Putamen (tissue), 1 donor: ENCODE measurements at places on chromosomes 1 and 21.
A peak's percentile ranks its signal among the peaks of the same experiment; 100 is the strongest.

GRCh38 chr21:45302082-45303061, 14.7 kb upstream of the POFUT2 start:
- no peak for DNase-seq

DNA sequence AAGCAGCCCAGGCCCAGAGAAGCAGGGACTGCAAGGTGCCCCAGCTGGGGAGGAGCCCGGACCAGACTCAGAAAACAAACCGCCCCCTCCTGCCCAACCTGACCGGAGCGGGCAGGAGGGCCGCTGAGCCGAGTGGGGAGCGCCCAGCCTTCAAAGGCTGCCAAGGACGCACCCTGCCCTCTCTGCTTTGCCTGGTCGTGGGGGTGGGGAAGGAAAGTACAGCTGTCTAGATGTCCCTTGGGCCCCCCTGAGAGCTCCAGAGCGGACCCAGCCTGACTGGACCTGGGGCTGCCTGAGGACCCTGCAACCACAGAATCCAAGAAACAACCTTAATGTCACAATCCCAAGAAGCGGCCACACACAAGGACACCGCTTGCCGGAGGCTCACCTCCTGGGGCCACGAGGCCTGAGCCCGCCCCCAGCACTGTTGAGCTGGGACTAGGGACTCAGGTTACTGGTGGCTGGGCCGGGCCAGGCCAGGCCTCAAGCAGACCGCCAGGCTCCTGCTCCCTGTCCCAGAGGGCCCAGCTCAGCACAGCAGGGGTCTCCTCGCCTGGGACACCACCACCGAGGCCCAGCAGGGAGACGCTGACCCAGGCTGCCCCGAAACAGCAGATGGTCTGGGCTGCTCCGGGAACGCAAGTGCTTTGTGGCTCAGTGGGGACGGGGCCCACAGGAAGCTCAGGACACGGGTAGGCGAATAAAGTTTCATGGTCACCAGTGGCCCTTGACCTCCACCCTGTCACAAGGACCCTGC, 1.4 kb downstream of the DVL1 start:
- no peak for DNase-seq

DNA sequence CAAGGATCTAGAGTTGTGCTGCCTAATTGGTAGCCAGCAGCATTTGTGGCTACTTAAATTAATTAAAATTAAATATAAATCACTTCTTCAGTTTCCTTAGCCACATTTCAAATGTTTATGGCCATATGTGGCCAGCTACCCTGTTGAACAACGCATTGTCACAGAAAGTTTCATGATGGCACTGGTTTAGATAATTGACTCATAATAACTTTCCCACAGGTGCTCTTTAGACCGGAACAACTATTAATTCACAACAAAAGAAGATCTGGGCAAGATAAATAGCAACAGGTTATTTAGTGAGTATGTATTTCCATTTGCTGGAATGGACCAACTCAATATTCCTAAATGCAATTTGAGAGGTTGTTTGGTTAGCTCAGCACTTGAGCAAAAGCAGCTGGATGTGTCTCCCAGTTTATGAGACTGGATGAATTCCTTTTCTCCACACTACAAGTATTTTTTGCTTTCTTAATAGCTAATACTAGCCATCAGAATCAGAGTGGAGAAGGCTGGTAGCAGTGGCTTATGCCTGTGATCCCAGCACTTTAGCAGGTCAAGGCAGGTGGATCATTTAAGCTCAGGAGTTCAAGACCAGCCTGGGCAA, 3.7 kb upstream of the AMIGO1 start:
- DNase-seq: no peak

- no peak for DNase-seq
Observed at GRCh38 chr21:38396325-38396724, 102.0 kb downstream of the ERG start.

DNA sequence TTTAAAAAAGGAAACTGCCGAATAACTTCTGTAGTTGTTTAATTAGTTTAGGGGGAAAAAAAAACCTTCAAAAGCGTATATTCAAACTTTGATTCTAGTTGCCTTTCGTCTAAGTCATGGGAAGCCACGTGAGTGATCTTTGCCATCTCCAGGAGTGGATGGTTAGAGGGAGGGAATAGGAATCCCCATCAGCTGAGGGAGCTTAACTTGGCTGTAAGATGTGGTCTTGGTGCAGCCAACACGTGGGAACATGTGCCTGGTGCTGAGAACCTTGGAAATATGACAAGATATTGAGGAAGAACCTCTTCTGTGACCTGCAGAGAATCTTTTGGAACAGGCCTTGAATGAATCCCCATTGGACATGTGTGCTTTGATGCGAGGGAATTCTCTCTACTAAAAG, 1.7 kb downstream of the BACE2 start:
- DNase-seq: no peak

DNA sequence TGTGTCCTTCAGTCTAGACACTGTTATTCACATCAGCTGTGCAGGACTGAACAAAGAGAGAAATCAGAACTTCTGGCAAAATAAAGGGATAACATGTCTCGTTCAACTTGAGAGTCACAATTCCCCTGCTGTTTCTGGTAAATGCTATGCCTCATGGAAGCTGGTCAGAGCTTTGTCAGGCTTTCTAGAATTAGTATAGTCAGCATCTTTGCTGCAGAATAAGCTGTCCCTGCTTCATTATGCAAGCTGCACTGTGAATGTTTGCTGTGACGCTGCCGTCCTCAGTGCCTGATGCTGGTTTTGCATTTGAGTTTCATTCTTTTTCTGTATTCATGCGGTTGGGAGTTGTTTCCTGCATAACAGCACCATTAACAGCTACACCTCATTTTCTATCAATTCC, 96.4 kb upstream of the KCNJ6 start:
- DNase-seq: no peak

DNA sequence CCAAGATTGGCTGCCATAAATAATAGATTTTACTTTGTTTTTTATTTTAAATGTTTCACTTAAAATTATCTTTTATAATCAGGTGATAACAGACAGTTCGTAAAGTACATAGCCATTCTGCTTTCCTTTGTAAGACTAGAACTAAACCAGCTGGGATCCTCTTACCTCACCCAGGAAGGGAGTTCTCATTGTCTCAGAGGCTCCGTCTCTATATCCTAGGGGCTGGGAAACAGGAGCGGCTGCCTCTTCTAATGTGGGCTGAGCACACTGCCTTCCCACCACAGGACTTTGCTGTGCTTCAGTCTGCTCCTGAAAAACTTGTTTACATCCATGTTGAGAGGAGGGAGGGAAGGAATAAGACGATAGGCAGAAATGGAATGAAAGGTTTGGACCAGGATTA, 45.6 kb upstream of the PGD start:
- DNase-seq: no peak

DNA sequence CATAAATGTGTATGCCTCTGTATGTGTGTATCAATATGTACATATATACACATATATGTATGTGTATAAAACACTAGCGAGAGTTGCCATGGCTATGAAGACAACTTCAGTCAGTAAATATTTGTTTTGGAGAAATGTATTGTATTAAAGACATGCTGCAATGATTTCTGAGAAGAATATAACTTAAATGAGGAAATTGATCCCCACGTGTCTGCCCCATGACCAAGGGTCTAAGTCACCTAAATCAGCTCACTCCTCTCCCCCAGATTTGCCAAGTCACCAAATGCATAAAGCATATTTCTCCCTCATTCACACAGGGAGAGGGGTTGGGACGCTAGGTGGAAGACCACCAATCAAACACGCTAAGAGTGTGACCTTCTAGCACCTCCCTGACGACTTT, 58.3 kb upstream of the LYST start:
- no peak for DNase-seq

GRCh38 chr1:15410223-15410883, 665 bp downstream of the EFHD2 start:
- no peak for DNase-seq

GRCh38 chr1:43316738-43317520, 16.1 kb downstream of the TIE1 start:
- DNase-seq: no peak

DNA sequence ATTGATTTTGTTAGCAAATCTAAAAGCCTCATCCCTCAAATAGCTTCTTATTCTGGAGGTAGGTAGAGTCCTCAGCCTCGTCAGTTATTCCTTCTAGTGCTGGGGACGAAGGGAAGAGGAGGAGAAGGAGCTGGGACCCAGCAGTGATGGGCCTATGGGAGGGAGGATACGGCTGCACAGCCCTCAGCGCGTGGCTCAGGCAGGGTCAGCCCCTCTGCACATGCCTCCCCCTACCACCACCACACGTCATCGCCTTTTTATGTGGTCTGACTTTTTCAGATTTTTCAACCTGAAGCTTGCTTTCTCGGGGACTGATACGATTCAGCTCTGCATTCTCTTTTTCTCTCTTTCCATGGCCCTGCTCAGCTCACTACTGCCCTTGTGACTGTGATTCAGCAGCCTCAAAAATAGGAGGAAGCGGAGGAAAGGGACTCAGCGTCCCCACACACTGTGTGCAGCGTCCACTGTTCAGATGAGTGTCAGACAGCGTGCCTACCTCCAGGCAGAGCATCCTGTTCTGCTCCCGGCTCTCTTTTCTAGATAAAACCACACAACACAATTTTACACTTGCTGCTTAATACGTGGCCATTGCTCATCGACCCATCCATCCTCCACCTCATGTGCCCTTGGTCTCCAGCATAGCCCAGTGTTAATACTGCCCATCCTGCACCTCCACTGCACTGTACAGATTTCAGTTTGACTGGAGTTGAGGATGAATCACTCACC, 827 bp downstream of the OR2B11 start:
- no peak for DNase-seq

GRCh38 chr1:115107516-115108260, 18.4 kb upstream of the TSPAN2 start:
- no peak for DNase-seq

DNA sequence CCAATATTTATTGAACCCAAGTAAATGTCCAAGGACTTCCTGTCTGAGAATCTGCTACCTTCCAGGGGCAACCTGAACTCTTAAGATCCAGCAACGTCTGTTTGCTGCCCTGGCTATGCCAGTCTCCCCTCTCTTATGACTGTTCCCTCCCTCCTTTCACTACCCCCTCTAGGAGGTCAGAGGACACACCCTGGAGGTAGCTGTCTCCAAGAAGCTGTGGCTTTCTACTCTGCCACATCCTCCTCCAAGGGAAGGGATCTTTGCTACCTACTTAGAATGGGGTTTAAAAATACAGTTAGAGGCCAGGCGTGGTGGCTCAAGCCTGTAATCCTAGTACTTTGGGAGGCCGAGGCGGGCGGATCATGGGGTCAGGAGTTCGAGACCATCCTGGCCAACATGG, 3.6 kb upstream of the SMPDL3B start:
- DNase-seq: no peak

GRCh38 chr1:57522575-57522974, 98.7 kb upstream of the DAB1 start:
- no peak for DNase-seq

DNA sequence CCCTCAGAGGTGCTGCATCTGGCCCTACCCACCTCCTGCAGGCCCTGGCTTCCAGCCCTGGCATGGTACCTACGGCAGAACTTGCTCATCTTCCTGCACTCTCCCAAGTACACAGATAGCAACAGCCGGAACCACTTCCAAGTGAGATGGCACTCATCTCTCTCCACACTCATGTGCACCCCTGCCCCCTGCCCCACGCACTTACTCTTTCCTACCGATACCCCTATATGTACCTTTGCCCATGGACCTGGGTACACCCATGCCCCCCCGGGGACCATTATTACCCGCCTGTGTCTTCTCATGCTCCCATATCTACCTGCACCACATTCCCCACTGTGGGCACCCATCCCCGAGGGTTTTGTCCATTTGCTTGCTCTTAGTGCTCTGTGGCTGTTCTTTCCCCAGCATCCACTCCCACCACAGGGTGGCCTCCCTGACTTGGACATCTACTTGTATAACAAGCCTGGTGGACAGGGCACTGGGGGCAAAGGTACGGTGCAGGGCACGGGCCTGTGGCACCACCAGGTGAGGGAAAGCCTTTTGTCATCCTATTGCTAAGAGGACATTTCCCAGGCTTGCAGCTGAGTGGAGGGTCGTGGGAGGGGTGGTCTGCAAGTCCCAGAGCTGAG, 14.7 kb downstream of the HYI start:
- no peak for DNase-seq

DNA sequence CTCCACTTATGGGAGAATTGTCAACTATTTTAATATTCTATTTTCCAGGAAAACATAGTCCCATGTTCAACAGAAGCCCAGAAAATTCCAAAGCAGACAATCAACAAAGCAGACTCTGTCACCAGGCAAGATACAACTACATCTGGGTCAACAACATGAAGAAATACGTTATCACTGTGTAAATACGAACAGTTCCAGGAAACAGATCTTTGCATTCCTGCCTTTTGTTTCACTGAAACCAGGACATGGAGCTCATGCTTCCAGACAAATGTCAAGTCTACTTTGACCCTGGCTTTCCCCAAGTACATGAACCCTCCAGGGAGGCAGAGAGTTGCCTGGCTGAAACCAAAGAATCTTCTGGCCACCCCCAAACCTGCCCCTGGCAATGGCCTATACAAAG, 106.7 kb downstream of the SETD4 start:
- DNase-seq: no peak

DNA sequence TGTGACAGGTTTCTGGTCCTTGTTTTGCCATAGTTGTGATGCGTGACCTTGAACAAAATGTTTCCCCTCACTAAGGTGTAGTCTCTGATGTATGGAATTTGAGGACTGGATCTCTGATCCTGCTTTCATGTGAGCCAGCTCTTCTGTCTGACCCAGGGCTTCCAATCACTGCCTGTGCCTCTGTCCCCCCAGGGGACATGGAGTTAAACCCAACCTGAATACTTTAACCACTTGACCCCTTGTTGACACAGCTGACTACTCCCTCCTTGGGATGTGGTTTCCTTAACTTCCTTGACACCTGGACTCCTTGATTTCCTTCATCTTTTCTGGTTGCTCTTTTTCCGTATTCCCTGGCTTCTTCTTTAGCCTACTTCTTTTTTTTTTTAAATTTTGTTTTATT, 36.0 kb upstream of the SSBP3 start:
- DNase-seq: no peak

GRCh38 chr1:100037656-100037926, 67.8 kb downstream of the SLC35A3 start:
- DNase-seq: no peak

DNA sequence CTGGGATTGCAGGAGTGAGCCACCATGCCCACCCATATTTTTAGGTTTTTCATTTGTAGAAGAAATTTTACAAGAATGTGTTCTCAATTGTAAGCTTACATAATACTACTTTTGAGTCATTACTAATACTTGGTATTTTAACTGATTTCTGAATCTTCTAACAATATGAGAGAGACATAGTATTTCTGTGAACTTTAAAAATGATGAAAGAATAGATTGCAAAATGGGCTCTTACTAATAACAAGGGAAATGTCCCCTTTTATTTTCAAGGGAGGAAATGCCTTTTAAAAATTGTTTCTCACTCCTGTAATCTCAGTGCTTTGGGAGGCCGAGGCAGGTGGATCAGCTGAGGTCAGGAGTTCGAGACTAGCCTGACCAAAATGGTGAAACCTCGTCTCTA, 5.9 kb downstream of the AGO3 start:
- DNase-seq: no peak

GRCh38 chr1:112674440-112674985, at the start of gene MOV10:
MOV10 (plus strand) TSS chr1:112674659; CDS start chr1:112674913, 254 bp downstream.
- DNase-seq: peak; percentile 42

DNA sequence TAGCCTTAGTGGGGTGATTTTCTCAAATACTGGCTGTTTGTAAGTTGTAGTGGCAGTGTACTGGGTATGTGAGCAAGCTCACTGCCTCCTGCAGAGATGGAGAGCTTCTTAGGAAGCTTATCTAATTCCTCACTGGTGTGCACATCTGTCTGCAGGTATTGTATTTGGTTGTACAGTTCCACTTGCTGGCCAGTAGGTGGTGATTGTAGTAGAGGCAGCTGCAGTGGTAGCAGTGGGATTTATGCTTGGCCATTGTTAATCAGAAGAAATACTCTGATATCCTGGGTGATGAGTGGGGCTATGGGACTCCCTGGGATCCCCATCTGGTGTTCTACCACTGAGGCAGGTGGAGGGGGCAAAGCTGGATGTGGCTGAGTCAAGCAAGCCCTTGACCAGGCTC, 276.1 kb upstream of the SPAG17 start:
- no peak for DNase-seq
